ENCODE measurements at places on chromosomes 6 and 20.

DNA sequence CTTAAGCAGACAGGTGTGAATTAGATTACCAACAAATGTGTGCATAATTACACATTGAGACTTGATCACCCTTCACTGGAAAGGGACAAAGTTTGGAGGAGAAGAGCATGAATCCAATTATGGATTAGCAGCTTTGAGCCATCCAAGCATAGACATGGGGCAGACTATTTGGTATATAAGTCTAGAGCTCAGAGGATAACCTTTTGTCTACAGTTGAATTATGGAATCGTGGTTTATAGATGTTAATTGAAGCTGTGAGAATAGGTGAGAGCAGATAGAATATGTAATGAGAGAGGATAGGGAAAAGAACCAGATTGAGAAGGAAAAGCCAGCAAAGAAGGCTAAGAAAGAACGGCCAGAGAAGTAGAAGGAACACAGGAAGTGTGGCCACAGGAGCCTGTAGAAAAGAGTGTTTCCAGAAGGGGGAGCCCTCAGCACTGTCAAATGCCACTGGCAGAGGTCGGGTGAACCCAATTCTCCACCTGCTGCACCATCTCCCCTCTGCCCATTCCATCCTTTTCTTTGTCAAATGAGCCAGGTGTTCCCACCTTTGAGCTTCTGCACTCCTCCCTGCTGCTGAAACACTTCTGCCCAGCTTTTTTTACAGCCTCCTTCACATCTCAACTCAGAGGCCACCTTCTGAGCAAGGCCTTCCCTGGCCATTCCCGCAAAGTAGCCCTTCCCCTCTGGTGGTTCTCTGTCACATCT, 7.3 kb downstream of the DNTTIP1 start:
- DNase-seq, result peak; percentile 73

GRCh38 chr6:78845567-78845966, 21.8 kb upstream of the IRAK1BP1 start:
- DNase-seq, result no peak

- DNase-seq, result no peak
These were observed 232.3 kb downstream of the NFATC2 start for GRCh38 chr20:51310216-51310615.

GRCh38 chr20:17664025-17664633, 17.9 kb downstream of the RRBP1 start:
- peak; percentile 41 for DNase-seq

DNA sequence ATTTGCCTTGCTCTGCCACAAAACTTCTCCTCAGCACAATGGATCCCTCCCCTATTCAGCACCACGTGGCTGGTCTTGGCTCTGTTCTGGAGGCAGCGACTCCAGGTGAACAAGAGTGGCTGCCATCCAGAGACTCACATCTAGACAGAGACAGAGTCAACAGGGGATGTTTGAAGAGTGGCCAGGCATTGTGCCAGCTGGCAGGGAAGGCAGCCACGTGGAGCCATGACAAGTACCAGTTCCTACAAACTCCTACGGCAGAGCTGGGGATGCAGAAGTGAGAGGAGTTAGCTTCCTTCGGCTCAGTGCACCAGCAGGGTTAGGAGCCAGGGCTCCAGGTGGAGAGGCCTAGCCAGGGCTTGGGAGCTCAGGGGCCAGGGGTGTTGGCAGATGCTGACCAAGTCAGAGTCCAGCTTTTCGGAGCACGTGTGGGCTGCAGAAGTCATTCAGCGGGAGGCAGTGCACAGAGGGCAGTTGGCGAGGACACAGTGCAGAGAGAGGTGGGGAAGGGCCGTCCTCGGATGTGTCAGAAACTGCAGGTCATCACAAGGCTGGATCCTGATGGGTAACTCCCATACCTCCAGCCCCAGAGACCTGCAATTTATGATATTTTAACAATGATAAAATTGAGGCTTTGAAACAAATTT, 171.7 kb upstream of the PDE10A start:
- no peak for DNase-seq

DNA sequence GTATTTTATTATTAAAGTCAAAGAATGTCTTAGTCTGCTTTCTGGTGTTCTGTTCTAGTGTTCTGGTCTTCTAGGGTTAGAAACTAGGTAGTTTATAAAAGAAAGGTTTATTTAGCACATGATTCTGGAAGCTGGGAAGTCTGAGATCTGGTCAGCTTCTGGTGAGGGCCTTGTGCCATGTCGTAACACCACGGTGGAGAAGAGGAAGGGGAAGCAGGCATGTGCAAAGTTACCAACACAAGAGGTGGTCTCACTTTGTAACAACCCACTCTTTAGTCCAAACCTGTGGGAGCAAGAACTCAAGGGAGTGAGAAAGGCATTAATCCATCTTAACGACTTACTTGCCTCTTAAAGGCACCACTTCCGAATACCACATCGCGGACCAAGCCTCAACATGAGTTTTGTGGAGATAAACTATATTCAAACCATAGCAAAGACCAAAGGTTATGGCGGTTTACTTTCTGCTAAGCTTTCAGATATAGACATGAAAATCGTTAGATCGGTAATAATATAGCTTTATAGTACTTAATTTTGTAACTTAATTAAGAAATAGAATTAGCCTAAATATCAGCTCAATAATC, 99.4 kb downstream of the NCOA3 start:
- no peak for DNase-seq

DNA sequence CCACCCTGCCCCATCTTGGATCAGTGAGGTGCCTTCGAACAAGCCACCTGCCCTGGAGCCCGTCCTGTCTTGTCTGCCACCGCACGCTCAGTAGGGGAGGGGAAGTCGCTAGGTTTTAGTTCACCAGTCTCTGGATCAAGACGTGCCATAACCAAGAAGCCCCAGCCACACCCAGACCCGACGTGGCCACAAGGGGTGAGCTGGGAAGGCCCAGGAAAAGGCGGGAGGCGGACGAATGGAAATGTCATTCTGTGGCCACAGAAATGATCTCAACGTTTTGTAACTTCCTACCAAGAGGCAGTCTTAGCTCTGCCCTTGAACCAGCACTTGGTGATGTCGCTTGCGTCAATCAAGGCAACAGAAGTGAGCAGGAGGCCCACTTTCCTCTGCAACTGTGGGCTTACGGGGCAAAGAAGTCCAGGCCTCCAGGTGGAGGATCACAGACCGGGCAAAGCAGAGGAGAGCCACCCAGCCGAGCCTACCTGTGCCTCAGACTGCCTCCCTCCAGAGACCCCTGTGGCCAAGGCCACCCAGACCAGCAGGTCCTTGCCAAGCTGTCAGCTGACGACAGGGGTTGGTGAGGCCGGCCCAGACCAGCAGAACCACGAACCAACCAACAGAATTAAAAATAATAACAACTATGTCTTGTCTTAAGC, 14.5 kb downstream of the GMEB2 start:
- no peak for DNase-seq

- DNase-seq, result no peak
These were observed 97.3 kb downstream of the GRIK2 start for GRCh38 chr6:101490857-101491256.

GRCh38 chr6:41756354-41756753, 9.2 kb upstream of the PGC start:
- no peak for DNase-seq

GRCh38 chr20:38119446-38119845, 45.6 kb downstream of the TGM2 start:
- DNase-seq, result no peak

DNA sequence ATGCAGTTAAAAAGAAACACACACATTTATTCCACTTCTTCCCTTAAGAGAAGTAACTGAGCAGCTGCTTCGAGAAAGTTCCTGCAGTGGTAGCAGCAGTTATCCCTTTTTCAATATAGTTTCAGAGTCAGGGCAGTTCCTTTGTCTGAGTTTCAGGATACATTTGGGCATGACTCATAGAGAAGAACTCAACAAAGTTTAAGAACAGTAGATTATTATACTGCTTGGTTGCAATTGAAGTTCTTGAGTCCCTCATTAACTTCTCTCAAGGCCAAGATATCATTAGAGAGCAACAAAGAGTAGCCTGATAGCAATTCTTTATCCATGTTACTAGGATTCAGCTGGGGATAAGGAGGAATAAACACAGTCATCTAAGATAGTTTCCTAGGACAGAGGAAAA, 54.4 kb downstream of the TPD52L1 start:
- DNase-seq, result no peak

DNA sequence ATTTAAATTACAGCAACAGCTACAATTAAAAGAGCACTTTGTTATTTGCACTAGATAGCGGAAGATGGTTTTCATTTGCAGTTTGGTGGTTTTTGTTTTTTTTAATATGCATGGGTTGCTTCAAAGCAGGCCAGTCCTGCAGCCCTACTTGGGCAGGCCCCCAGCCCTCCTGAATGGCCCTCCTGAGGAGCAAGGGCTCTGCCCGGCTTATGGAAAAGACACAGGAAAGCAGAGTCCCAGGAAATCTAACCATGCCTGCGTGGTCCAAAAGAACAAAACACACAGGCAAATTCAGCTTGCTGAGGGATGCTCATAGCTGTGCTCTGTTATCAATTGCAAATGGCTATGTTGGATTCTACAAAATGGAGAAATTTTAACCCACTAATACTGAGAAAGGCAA, 371.1 kb upstream of the ARID1B start:
- DNase-seq, result no peak

- DNase-seq, result no peak
These were observed 64.8 kb downstream of the SNX9 start for GRCh38 chr6:157887892-157888291.

- DNase-seq, result peak; percentile 80
These were observed 7.5 kb upstream of the GGTLC1 start for GRCh38 chr20:23995905-23996666.

DNA sequence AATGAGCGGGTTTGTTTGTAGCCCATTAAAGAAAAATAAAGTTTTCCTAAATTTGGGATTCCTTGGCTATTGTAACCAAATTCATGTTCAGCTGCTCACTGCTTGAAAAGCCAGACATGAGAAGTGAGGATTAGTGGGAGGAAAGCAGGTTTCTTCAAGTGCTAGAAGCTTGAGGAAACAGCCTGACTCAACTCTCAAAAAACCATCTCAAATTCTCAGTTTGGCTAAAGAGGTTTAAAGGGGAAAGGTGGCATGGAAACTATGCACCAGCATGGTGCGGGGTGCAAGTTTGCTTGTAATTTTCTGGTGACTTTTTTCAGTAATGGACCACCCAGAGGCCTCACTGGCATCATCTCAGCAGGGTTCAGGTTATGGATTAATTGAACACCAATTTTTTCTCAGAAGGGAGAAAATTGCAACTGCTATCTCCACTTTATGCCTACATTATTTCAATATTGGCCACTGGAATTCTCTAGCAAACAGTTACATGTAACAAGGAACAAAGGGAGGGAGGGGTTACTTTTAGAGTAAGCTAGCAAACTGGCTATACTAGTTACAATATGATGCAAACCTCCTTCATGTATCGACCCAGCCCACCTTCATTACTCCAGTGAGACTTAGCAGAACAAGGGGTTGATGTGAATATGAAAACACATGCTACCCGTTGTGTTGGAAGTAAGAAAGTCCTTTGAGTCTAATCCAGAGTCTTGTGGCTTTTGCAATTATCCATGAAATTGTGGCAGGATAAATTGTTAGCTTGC, 85.0 kb upstream of the IFNGR1 start:
- DNase-seq, result no peak

DNA sequence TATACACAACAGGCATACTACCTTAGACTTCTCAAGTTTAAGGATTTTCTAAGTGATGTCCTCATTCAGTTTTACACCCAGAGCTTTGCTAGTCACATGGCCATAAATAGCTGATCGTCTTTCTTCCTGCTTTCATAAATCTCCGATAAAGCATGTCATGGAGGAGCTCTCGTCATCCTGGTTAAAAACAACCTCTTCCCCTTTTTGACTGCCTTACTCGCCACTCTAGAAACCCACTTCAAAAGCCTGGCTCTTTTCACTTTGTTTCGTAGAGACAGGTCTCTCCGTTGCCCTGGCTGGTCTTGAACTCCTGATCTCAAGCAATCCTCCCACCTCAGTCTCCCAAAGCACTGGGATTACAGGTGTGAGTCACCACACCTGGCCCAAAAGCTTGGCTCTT, 67.0 kb upstream of the SMIM29 start:
- peak; percentile 30 for DNase-seq

DNA sequence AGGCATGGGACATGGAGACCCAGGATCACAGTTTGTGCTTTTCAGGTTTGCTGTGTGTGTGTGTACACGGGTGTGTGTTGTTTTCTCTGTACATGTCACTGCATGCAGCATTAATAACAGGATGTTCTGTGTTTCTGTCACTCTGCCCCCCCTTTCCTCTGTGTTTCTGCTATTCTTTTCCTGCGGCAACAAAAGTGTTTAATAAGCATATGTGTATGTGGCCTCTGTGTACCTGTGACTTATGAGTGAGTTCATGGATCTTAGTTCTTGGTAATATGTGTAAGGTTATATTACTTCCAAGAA, 9.8 kb downstream of the SYNGAP1 start:
- DNase-seq, result no peak

- DNase-seq, result no peak
These were observed 204.7 kb downstream of the ANKRD60 start for GRCh38 chr20:58023781-58024180.

DNA sequence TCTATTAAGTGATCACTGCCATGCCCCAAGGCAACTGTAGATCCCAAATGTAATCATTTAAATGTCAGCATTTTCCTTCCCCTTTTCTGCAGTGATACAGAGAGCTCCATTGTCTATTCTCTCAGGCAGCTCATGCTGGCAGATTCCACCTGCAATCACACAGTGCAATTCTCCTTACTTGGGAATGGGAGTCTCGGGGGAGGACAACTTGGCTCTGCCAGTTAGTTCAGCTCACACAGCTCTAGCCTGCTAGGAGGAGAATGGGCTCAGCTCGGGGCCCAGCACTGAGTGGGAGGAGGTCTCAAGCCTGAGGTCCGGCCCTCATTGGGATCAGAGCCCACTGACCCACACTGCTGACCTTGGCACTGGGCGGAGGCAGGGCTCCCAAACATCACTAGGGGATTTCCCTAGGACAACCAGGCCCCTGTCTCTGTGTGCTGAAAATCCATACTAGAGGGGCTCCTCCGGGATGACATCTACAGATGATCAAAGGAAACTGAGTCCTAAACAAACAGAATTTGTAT, 109.2 kb upstream of the ASF1A start:
- no peak for DNase-seq

- no peak for DNase-seq
These were observed 90.5 kb downstream of the MAN1A1 start for GRCh38 chr6:119259027-119259426.

DNA sequence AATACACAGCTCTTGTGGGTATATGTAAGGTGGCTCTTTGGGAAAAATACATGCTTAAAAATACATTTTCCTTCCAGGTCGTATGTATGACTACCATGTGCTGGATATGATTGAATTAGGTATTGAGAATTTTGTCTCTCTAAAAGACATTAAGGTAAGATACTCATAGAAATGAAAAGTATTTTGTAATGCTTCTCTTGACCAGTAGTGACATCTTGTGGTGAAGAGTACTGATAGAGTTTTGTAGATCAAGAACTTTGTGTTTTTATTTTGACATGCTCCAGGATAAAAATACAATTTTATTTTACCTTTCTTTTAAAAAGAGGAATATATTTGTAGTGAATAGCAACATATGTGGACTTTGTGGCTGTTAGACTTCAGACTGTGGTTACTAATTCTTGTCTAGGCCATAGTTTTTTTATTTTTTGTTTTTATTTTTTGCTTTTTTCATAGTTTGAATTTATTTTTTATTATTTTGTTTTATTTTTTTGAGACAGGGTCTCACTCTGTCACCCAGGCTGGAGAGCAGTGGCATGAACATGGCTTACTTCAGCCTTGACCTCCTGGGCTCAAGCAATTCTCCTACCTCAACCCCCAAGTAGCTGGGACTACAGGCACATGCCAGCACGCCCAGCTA, 17.9 kb downstream of the RPF2 start:
- DNase-seq, result no peak

GRCh38 chr20:62486484-62486883, 10.7 kb upstream of the GATA5 start:
- DNase-seq, result no peak
